ENCODE measurements at places on chromosomes 5 and 9.

- H3K4me1 ChIP-seq: no peaks in the 10 kb centered on the region
- H3K4me3 ChIP-seq: no peak overlapping the region
- no peaks in the 10 kb centered on the region for H3K27me3 ChIP-seq
- no peaks in the 10 kb centered on the region for H3K36me3 ChIP-seq
- no peak for DNase-seq
These were observed 986.4 kb upstream of the CDH18 start for GRCh38 chr5:20974426-20974825.

DNA sequence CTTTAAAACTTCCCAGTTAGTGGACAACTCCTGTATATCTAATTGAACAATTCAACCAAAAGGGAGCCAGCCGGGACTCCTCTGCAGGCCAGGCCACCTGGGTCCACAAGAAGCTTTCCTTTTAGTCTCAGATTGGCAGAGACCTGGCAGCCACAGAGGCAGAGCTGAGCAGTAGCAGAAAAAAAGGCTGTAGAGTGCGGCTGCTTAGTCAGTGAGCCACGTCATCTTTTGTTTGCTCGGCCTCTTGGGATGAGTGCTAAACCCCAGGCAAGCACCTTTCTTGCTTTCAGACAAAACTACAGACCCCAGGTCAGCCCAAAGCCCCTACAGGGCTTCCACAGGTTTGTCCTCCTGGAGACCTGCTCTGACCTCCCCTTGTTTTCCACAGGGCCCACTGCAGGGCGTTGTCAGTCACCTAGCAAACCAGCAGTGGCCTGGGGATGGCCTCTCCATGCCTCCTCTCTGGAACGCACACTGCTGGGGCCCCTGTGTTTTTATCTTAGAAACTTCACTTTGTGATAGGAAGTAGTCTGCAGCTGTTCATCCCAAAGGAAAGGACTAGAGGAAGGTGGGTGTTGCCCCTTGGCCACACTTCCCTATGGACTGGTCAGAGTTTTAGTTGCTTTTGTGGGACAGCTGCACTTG is 49.9 kb downstream of the SHB start:
- H3K4me3 ChIP-seq: no peak overlapping the region
- no peaks in the 10 kb centered on the region for H3K27me3 ChIP-seq
- no peak for DNase-seq

DNA sequence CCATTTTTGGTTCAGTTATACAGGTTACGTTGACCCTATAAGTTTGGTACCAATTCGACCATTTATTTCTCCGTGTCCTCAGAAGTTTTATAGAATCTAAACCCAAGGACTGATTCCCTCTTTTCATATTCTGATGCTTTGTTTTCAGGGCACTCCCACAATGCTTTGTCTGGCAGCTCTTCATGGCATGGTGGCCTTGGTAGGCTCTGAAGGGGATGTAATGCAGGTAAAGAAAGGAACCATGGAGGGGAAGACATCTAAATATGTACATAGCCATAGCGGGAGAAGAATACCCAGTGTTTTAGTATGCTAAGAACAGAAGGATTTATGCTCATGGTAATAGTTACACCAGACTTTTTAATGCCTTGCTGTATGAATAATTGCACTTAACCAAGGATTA is 82.7 kb downstream of the HACD4 start:
- no peak for DNase-seq
- H3K27ac ChIP-seq: no peak overlapping the region
- no peaks in the 10 kb centered on the region for H3K27me3 ChIP-seq
- no peak overlapping the region for H3K4me3 ChIP-seq

- H3K4me1 ChIP-seq: no peaks in the 10 kb centered on the region
- no peak overlapping the region for H3K27ac ChIP-seq
- no peaks in the 10 kb centered on the region for H3K27me3 ChIP-seq
- DNase-seq: no peak
- H3K36me3 ChIP-seq: no peaks in the 10 kb centered on the region
- H3K4me3 ChIP-seq: no peak overlapping the region
These were observed 78.3 kb upstream of the FCN2 start for GRCh38 chr9:134802216-134802795.

DNA sequence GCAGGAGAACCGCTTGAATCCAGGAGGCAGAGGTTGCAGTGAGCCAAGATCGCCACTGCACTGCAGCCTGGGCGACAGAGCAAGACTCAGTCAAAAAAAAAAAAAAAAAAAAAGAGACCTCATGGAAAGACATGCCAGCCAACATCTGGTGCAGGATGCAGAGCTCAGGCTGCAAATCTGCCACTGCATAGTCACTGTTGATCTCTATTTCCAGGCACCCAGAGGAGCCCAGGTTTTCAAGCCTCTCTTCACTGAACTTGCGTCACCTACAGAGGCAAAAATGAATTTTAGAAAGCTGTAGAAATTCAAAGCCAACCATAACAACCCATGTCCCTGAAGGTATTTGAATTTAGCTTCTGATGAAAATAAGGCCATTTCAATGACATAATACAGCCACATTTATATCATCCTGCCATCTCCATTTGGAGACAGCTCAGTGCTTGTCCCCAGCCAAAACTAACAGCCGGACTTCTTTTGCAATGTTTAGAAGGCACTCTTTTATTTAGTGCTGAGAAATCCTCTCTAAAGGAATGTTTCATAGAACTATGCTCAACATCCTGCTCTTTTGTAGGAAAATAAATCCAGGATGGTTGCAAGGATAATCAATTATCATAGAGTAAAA is 113.3 kb downstream of the SNX18 start:
- DNase-seq: no peak
- no peaks in the 10 kb centered on the region for H3K4me1 ChIP-seq
- no peaks in the 10 kb centered on the region for H3K27me3 ChIP-seq

DNA sequence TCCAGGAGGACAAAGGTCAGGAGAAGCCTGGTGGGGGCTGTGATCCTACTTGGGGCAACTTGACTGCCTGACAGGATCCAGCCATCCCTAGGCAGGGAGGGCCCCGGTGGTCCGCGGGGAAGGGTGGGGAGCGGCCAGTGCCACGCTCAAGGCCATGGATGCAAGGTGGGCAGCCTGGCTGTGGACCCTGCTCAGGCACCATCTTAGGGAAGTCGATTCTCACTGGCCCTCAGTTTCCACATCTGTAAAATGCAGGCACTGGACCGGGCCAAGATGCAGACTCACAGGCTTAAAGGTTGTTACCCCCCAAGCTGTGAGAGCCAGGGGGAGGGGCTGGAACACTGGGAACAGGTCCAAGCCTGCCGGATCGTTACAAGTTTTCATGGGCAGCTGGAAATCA is 8.7 kb upstream of the DOLPP1 start:
- H3K4me3 ChIP-seq: no peak overlapping the region
- no peak for DNase-seq
- peaks cover 12% of the 10 kb centered on the region for H3K36me3 ChIP-seq
- peaks cover 33% of the 10 kb centered on the region for H3K4me1 ChIP-seq
- no peaks in the 10 kb centered on the region for H3K27me3 ChIP-seq
- no peak overlapping the region for H3K27ac ChIP-seq

All from CD4-positive, CD25-positive, alpha-beta regulatory T cell (primary cell).